NCI-H446 treated with DMSO at 0.1 percent for 48 hours (cell line): ENCODE measurements at places on chromosomes 7 and 10.

- DNase-seq: no peak
Measured at GRCh38 chr7:43591558-43592180, 8.8 kb downstream of the STK17A start.

- no peak for DNase-seq
Measured at GRCh38 chr7:2668401-2668800, 19.6 kb upstream of the AMZ1 start.

DNA sequence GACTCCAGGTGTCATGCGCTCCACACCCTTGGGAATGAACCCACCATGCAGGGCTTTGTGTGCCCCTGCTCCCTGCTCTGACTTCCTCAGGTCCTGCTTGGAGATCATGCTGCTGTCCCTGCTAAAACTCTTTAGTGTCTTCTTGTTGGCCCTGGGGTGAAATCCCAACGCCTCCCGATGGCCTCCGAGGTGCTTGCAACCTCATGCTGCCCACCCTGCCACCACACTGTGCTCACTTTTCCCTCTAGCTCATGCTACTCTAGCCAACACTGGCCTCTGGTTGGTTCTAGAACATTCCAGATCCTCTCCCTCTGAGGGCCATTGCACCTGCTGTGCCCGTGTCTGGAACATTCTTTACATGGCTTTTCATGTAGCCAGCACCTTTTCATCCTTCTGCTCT is 227.7 kb downstream of the ADAM12 start:
- DNase-seq: no peak

GRCh38 chr10:99711129-99711719 is 20.7 kb downstream of the COX15 start:
- no peak for DNase-seq

DNA sequence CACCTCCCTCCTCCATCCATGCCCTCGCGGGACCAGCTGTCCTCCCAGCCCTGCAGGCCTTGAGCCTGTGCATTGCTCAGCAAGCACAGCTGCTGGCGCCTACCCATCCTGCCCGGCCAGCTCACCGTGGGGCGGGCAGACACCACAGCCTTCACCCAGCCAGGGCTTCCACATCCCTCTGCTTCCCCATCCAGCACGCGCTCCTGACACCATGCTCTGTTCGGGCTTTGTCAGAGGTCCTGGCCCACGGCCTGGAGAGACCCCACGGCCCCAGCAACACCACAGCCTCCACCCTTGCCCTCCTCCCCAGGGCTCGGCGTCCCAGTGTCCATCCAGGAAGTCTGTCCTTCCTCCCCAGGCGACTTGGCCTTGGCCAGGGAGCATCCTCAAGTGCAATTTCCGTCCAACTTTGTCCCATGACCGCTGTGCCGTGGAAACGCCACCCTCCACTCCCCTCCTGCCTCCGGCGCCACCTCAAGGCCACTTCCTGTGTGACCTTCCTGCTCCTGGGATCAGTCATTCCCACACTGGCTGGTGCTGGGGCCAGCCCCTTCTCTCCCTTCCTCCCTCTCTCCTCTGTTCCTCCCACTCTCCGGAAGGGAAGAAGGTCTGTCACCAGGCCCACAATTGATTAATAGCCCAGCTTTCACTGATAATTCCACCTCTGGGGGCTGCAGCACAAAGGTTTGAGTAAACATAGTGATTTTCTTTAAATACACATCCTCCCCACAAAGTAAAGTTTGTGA is 71.5 kb upstream of the SMNDC1 start:
- no peak for DNase-seq

- no peak for DNase-seq
Measured at GRCh38 chr10:5906651-5907050, 16.6 kb downstream of the FBH1 start.

DNA sequence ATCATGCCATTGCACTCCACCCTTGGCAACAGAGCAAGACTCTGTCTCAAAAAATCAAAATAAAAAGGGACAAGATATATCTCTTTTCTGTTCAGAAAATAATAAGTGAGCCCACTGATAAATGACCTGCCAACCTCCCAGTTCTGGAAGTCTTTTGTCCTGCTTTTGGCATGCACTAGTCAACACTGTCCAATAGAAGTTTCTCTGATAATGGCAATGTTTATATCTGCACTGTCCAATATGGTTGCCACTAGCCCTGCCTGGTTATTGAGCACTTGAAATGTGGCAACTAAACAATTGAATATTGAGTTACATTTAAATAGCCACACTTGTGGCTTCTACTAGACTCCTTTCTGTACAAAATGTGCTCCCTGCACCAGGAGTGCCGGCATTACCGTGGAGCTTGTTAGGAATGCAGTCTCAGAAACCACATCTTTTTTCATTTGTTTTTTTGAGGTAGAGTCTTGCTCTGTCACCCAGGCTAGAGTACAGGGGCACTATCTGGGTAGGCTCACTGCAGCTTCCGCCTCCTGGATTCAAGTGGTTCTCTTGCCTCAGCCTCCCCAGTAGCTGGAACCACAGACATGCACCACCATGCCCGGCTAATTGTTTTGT is 229.7 kb downstream of the CACNB2 start:
- DNase-seq: no peak

DNA sequence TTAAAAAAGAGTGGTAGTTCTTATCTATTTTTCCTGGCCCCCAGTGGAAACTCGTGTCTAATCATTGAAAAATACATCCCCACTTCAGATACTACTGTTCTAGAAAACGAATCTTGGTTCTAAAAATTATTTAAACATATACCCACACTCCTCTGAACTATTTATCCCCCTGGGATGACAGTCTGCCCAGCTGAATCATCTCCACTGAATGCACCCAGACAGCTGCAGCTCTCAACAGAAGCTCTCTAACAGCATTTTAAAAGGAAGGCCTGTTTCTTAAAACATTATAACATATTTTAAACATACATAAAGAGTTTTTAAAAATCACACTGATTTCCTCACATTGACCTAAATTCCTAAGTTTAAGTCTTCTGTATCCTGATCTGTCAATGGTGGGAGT is 544.6 kb upstream of the PHF14 start:
- no peak for DNase-seq
